ENCODE measurements at places on chromosomes 4 and X. TPM values are rescaled to one million over a fixed set of nuclear protein-coding genes. Genes with fewer than 3 reads are reported as not detected.

Gene NKX3-2
- total RNA-seq: 0.28 TPM

Gene GABRG1
- total RNA-seq: 5.1 TPM

Gene TRAM1L1
- total RNA-seq: 12.5 TPM

Gene CHIC1
- 34.9 TPM for total RNA-seq

Gene SPON2
- total RNA-seq: 10.6 TPM

Gene OTUD6A
- not detected for total RNA-seq

DNA sequence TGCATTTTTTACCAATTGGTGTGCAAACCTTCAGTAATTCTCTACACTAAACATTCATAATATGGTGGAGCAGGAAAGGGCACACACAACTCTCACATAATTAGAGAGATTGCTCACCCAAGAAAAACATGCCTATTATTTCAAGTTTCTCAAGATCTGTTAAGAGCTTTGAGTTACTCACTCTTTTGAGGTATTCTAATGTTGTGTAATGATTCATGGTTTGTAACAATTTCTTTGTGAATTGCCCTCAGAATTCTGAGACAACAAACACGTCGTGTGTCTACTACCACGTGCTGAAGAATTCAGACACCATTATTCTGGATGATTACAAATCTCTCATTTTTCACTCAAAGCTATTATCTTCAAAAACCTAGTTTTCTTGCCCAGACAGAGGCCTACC is 82.8 kb downstream of the PDGFC start:
- DNase-seq: no peak

DNA sequence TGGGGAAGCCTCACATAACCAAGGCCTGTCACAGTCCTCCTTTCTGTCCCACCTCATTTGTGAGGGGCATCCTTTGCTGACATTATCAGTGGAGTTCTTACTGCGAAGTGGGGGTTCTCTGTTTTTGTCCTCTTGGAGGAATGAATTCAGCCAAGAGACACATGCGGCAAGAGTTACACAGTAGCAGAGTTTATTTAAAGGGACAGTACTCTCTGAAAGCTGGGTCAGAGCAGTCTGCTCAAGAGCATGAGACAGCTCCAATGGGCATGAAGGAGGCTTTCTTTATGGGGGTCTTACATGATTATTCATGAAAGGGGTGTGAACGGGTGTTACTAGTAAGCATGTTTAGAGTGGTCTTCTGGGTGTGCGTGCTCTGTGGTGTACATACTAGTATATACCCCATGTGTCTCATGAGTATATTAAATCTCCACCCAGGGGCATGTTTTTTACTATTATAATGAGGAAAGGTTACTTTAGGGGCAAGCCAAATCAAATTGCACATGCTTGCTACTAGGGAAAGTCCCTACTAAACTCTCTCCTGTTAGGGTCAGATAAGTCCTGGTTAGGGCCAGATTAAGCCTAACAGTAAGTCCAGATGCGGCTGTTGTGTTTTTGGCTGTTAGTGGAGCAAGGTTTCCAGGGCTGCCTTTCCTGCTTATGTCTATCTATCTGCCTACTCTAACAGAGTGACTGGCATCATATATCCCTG is 19.8 kb upstream of the LGI2 start:
- no peak for DNase-seq

- no peak for DNase-seq
Observed at GRCh38 chr4:154024097-154024694, 235.3 kb upstream of the SFRP2 start.

DNA sequence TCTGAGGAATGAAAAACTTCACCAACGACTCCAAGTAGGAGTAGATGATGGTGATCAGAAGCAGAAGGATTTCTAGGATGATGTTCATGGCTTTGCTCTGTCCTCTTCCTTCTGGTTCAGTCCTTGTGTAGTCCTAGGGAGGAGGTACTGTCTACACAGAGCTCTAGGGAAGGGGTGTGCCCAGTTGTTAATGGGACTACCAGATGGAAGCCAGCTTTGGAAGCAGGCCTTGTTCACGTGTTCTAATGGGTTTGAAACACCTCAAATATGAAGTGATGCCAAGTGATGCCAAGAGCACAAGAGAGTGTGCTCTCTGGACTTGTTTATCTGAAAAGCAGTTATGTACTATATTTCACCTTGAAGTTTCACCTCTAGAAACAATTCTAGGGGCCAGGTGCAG is at the start of gene HSD17B13:
TSS of gene HSD17B13 (minus strand) at position 129 of the 400 bp plus-strand sequence. CDS start at position 88, 41 bp downstream.
- DNase-seq: no peak

DNA sequence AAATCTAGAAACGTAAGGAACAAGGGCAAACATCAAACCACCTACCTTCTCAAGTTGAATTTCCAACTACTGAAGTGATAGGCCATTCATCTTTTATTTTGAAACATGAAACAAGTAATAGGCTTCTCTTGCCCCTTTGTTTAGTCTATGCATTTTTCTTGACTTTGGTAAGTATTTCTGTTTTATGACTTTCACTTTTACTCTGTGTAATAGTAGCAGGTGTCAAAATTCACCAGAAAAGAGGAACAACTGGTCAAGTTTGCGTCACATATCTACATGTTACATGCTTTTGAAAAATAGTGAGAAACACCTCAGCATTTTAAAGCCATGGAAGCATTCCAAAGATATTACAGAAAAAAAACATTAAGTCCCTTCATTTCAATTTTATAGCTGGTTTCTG is 157.1 kb upstream of the FTHL17 start:
- no peak for DNase-seq

DNA sequence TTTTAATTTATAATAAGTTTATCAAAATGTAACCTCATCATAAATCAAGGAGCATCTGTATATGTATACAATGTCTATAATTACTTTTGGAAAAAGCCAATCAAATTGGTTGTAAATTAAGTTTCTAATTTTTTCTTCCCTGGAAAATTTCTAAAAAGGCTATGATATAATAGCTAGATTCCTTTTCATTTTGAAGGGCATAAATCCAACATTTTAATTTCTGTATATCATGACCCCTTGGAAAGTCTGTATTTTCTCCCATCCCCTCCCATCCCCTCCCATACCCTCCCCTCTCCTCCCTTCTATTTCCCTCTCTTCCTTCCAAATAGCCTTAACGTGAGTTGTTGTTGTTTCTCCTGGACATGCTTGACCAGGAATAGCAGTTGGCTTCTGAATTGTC is 247.1 kb upstream of the FSTL5 start:
- DNase-seq: no peak

- no peak for DNase-seq
Observed at GRCh38 chrX:131477498-131477897, 66.4 kb upstream of the OR13H1 start.

- no peak for DNase-seq
Observed at GRCh38 chr4:96894621-96895020, 1054.7 kb downstream of the PDHA2 start.

DNA sequence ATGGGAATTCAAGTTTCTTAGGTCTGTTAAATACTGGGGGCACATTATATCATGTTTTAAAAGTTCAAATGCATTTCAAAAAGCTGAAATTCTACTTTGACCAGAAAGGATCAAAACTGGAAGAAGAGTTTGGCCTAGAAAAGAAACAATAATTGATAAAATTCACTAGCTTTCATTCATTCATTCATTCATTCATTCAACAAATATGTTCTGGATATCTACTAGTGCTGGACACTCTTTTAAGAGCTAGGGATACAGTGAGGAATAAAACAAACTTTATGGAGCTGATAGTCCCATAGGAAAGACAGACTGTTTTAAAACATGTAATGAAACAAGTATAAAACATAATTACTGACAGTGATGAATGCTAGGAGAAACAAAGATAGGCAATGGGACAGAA is 106.0 kb downstream of the JADE1 start:
- no peak for DNase-seq

- no peak for DNase-seq
Observed at GRCh38 chrX:42485601-42486000, 292.4 kb downstream of the PPP1R2C start.

DNA sequence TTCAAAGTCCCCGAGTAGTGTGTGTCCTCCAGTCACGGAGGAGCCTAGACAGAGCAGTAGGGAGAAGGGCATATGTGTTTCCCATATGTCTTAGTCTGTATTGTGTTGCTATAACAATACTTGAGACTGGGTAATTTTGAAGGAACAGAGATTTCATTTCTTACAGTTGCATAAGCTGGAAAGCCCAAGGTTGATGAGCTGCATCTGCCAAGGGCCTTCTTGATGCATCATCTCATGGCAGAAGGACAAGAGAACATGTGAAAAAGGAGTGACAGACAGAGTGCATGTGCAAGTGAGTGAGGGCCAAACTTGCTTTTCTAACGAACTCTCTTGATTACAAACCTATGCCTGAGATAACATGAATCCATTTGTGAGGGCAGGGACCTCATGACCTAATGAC is 243.4 kb downstream of the ARHGAP10 start:
- no peak for DNase-seq

- no peak for DNase-seq
Observed at GRCh38 chrX:78042601-78043000, 61.4 kb upstream of the PGK1 start.

GRCh38 chr4:119746951-119747350 is 118.3 kb upstream of the PDE5A start:
- DNase-seq: no peak

GRCh38 chr4:16120720-16121119 is 36.9 kb upstream of the PROM1 start:
- DNase-seq: no peak

- DNase-seq: no peak
Observed at GRCh38 chr4:6987588-6987961, 55.6 kb upstream of the TADA2B start.

GRCh38 chr4:1910643-1911042 is 39.5 kb downstream of the NSD2 start:
- peak; percentile 36 for DNase-seq

DNA sequence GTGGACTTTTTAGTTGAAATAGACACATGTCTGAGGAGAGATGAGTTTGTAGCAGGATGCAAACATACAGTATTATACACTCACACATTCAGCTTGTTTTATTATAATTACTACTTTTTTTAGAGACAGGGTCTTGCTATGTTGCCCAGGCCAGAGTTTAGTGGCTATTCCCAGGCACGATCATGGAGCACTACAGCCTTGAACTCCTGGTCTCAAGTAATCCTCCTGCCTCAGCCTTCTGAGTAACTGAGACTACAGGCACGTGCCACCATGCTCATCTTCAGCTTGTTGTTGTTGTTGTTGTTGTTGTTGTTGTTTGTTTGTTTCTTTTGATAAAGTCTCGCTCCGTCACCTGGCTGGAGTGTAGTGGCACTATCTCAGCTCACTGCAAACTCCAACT is 94.7 kb upstream of the ACSL4 start:
- DNase-seq: no peak

- no peak for DNase-seq
Observed at GRCh38 chrX:10847333-10847732, 226.9 kb upstream of the MID1 start.

GRCh38 chr4:35978551-35978950 is 265.8 kb downstream of the ARAP2 start:
- DNase-seq: peak; percentile 70

DNA sequence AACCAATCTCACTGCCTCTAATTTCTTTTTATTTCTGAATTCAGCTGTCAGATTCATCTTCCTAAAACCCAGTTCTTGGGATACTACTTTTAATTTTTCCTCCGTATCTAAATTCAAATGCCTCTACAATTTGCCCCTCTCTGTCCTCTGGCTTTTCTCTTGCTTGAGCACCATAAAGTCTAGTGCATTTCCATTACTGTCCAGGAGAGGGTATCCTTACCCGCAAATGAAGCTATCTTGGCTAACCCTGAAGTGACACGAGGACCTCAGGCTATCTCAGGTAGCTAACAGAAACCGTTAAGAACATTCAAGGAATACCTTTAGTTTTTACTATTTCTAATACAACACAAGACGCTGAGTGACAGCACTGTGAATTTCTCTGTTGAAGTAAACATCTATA is 49.4 kb upstream of the PRR32 start:
- peak; percentile 25 for DNase-seq

GRCh38 chr4:39450618-39451017 is 8.1 kb downstream of the RPL9 start:
- no peak for DNase-seq

DNA sequence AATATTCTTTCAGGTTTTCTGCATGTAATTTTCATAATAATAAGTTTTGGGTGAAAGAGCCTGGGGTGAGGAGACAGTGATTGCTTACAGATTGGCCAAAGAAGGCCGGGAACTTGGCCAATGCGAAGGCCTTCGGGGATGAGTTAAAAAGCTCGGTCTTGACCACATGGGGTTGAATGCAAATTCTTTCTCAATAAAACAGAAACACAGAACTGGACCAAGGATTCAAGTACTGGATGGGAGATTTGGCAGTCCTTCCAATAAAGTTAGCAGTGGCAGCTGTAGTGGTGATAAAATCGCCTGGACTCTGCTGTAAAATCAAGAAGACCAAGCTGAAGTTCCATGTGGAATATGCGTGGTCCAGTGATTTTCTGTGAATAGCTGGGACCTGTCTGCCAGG is 282.2 kb upstream of the KLF3 start:
- no peak for DNase-seq

Data from spinal cord (tissue), 10 donors.